ENCODE measurements at places on chromosomes 3 and 15.

DNA sequence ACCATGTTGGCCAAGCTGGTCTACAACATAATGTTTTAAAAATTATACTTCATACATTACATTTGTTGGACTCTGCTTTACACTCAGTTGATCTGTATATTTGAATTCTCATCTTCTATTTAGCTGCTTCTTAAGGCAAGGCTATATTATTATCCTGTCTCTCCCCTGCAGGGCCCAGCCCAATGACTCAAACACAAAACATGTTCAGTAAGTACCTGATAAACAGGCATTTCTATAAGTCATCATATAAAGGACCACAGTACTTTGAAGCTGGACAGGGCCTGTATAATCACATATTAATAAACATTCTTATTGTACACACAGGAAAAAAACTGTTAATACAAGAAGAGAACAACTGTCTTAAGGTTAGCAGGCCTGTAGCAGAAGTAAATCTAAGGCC is 36.2 kb downstream of the NGLY1 start:
- DNase-seq = no peak

DNA sequence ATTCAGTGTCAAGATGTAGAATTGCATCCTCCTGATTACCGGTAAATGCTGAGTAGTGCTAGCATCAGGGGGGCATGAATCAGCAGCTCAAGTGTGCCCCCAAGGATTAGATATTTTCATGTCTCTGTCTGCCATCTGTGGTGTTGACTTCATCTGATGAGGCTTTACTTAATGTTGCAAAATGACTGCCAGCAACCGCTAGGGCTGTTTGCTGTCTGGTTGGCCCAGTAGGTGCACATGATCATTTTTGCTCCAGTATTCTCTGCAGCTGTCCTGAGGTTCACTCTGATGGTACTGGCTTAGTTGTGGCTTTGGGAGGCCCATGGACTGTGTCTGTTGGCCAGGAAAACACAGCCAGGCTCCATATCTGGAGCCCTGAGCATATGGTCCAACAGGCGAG is 316.4 kb downstream of the SOX2 start:
- no peak for DNase-seq

DNA sequence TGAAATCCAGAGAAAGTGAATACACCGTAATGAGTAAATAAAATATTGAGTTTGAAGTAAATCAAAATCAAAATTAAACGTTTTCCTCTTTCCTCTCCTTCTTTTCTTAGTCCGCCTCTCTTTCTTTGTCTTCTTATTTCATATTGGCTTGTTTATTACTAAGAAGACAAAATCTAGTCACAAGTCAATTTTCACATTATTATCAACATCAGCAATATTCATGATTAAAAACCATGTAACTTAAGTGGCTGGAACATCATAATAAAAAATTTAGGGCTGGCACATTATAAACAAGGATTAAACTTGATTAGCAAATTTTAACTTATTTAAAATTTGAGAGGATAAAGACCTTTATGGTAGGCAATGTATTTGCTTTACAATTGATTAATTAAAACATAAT is 61.4 kb downstream of the BCHE start:
- no peak for DNase-seq

DNA sequence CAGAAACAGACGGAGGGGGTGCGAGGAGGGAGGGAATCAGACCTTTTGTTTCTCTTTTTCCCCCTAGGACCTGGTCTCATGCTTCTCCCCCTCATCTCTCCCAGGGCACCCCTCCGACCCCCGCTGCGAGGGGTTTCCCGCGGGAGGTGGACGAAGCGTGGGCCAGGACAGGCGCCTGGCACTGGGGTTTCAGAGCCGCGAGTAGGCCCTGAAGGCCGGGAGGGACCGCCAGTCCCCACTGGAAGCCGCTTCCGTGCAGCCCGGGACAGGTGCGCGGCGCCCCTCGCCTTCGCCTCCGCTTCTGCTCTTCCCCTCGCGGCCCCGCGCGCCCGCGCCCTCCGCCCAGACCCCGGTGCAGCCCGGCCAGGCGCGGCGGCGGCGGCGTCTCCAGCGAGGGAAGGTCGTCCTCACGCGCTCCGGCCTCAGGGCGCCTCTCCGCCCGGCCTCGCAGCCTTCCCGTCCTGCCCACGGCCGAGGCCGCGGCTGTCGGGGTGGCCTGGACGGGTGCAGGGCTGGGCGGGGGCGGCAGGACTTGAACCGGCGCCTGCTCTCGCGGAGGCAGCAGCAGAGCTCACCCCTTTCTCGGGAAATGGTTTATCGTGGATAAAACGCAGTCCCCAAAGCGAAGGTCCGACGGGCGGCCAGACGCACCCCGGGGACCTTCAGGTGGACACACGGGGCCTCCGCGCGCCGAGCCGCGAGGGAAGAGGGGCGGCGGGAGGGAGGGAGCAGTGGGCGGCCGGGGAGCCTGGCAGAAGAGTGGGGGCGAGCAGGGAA is 31.5 kb upstream of the ADAMTS17 start:
- DNase-seq = no peak
